ENCODE measurements at places on chromosomes 12 and 14.

- no peak for DNase-seq
- no peak overlapping the region for H3K4me3 ChIP-seq
- no peaks in the 10 kb centered on the region for H3K27me3 ChIP-seq
Measured at GRCh38 chr14:24809135-24809534, 175.1 kb upstream of the GZMB start.

DNA sequence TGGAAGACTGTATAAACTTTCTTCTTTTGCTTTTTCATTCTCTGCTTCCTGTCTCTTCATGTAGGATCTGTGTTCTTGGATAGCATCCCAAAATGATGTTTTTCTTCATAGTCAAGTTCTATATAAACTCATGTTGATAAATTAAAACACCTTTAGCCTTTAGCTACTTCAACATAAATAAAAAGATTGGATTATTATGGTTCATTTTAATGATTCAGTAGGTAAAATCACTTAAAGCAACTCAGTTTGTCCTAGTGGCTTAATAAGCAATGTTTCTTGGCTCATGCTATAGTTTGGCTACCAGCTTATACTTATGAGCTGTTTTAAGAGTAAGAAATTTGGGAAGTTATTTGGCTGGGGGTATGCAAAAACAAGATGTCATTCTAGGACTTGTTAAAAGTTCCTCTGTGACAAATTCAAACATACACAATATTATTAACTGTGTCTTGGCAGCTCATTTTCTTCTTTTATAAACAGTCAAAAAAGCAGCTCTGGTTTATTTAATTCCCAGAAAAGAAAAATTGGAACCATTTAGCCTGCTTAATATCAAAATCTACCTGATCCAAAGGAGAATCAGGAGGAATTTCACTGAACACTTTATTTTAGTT lies 111.4 kb downstream of the TMTC3 start:
- H3K4me3 ChIP-seq = no peak overlapping the region
- H3K27me3 ChIP-seq = no peaks in the 10 kb centered on the region
- H3K4me1 ChIP-seq = peaks cover 16% of the 10 kb centered on the region
- DNase-seq = peak; percentile 94

GRCh38 chr12:5456030-5456429 lies 24.1 kb downstream of the NTF3 start:
- no peak overlapping the region for H3K4me3 ChIP-seq
- no peak overlapping the region for H3K27ac ChIP-seq
- DNase-seq = no peak
- H3K36me3 ChIP-seq = no peaks in the 10 kb centered on the region
- H3K27me3 ChIP-seq = no peaks in the 10 kb centered on the region
- H3K4me1 ChIP-seq = peaks cover 6% of the 10 kb centered on the region

GRCh38 chr12:132610051-132610759 lies at the start of gene LRCOL1:
Gene LRCOL1, minus strand, starts transcription at chr12:132610582. Its CDS starts 4,331 bp downstream, at chr12:132606251.
- H3K27ac ChIP-seq = no peak within 1 kb of the TSS
- peak; percentile 53 for DNase-seq
- H3K27me3 ChIP-seq = no peaks in the 10 kb centered on the region
- H3K4me3 ChIP-seq = no peak within 1 kb of the TSS

DNA sequence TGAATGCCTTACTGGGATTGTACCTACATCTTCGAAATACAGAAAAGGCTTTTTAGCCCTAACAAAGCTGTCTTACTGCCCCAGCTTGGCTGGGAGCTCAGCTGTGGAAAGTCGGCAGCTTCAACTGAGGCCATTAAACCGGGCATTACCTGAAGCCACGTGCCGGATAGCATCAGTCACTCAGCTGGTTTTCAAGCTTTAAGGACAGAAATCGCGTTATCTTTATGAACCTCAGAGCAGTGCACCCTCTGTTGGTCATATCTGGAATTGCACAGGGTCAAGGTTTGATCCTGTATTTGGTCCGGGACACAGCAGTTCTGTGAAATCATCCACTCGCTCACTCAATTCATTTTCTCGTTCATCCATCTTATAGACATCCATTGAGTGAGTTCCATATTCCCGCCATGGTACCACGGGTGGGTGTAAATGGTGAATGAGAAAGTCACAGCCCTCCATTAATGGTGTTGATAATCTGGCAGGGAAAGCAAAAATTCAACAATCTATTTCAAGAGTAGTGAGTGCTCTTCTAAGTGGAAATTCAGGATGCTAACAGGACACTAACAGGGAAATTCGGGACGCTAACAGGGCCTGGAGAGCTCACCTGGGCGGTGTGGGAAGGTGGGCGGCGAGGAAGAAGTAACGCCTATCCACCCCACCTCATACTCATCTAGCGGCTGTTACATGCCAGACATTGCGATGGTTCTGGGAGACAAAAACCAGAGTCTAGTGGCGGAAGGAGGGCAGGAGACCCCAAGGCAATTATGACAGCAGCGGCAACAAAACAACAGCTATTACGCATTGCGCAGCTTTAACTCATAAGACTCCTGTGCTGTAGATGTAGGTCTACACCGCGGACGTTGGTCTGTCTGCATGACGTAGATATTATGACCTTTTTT lies 60.6 kb upstream of the TCL1A start:
- peak; percentile 37 for DNase-seq
- no peaks in the 10 kb centered on the region for H3K4me1 ChIP-seq
- no peak overlapping the region for H3K27ac ChIP-seq
- H3K36me3 ChIP-seq = no peaks in the 10 kb centered on the region

GRCh38 chr14:39988939-39989338 lies 556.7 kb upstream of the FBXO33 start:
- H3K4me3 ChIP-seq = no peak overlapping the region
- H3K4me1 ChIP-seq = no peaks in the 10 kb centered on the region
- no peak overlapping the region for H3K27ac ChIP-seq
- peak; percentile 78 for DNase-seq
- H3K27me3 ChIP-seq = no peaks in the 10 kb centered on the region

DNA sequence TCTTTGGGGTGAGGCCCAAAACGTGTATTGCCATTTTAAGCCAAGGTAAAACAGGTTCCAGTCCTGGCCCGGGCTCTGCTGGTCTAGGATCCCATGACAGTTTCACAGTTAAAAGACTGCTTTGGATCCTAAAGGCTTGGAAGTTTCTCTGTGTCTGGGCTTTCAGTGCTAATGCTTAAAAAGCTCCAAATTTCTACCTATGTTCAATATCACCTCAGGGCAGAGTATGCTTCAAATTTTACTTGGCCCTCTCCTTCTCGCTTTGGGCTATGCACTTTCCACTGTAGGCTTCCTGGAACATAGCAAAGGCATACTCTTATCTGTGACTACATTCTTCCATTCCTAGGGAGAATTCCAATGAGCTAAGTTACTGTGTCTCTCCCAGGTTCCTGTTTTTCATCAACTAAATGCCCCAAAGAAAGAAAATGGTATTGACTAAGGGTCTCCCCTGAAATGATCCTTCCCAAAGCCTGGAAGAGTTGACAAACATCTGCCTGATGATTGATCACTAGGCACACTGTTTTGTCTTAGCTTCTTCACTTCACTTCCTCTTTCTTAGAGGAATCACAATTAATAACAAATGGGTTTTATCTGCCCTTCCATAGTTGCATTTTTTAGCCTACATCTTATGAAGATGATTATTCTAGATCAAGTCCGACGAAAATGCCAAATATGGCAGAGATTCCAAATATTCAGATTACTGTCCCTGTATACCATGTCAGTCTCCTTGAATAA lies 79.4 kb downstream of the TMTC2 start:
- H3K27ac ChIP-seq = no peak overlapping the region
- no peaks in the 10 kb centered on the region for H3K27me3 ChIP-seq
- H3K4me3 ChIP-seq = no peak overlapping the region
- H3K36me3 ChIP-seq = no peaks in the 10 kb centered on the region
- no peaks in the 10 kb centered on the region for H3K4me1 ChIP-seq

GRCh38 chr12:22046090-22046967 lies at the start of gene CMAS:
Gene CMAS, plus strand, starts transcription at chr12:22046218. Its CDS starts 86 bp downstream, at chr12:22046304.
- no peaks in the 10 kb centered on the region for H3K36me3 ChIP-seq
- H3K4me1 ChIP-seq = peaks cover 9% of the 10 kb centered on the region
- peak within 1 kb of the TSS; percentile 96 for H3K27ac ChIP-seq
- DNase-seq = peak; percentile 76
- peak within 1 kb of the TSS; percentile 85 for H3K4me3 ChIP-seq

- DNase-seq = no peak
- no peak overlapping the region for H3K27ac ChIP-seq
Measured at GRCh38 chr12:114226241-114226928, 179.6 kb downstream of the TBX5 start.

- no peaks in the 10 kb centered on the region for H3K27me3 ChIP-seq
- no peak for DNase-seq
- H3K4me1 ChIP-seq = peaks cover 28% of the 10 kb centered on the region
- H3K36me3 ChIP-seq = no peaks in the 10 kb centered on the region
Measured at GRCh38 chr14:93049315-93049714, 66.4 kb downstream of the ITPK1 start.

- H3K27ac ChIP-seq = no peak overlapping the region
- H3K27me3 ChIP-seq = no peaks in the 10 kb centered on the region
- no peak overlapping the region for H3K4me3 ChIP-seq
Measured at GRCh38 chr14:24681056-24681455, 47.1 kb upstream of the GZMB start.

DNA sequence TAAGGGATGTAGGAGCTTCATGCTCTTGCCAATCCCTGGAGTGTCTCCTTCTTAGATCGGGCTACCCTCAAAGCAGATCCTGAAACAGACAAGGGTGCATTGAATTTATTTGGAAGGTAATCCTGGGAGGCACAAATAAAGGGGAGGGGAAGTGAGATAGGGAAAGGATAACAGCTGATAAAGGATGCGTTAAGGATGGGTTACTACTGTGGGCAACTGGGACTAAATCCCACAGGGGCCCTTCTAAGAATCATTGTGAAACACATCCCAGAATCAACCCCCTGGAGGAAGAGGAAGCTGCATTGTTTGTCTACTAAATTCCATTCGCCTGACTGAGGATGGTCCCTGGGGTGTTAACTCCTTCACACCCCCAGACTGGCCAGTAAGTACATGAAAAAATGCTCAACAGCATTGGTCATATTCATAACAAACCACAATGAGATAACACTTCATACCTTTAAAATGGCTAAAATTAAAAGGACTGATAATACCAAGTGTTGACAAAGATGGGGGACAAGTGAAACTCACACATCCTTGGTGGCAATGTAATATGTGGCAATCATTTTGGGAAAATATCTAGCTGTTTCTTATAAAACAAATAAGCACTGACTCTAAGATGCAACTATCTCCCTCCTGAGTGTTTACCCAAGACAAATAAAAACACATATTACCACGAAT lies 37.0 kb upstream of the CMKLR1 start:
- no peaks in the 10 kb centered on the region for H3K27me3 ChIP-seq
- H3K36me3 ChIP-seq = no peaks in the 10 kb centered on the region
- no peak overlapping the region for H3K4me3 ChIP-seq
- DNase-seq = no peak
- no peaks in the 10 kb centered on the region for H3K4me1 ChIP-seq

GRCh38 chr12:116288735-116289134 lies 11.2 kb upstream of the MED13L start:
- H3K4me1 ChIP-seq = no peaks in the 10 kb centered on the region
- no peaks in the 10 kb centered on the region for H3K36me3 ChIP-seq
- no peak overlapping the region for H3K27ac ChIP-seq
- no peaks in the 10 kb centered on the region for H3K27me3 ChIP-seq

- H3K27ac ChIP-seq = no peak overlapping the region
- no peaks in the 10 kb centered on the region for H3K4me1 ChIP-seq
- no peaks in the 10 kb centered on the region for H3K36me3 ChIP-seq
- peaks cover 1% of the 10 kb centered on the region for H3K27me3 ChIP-seq
Measured at GRCh38 chr12:30829876-30830275, 75.1 kb upstream of the CAPRIN2 start.

DNA sequence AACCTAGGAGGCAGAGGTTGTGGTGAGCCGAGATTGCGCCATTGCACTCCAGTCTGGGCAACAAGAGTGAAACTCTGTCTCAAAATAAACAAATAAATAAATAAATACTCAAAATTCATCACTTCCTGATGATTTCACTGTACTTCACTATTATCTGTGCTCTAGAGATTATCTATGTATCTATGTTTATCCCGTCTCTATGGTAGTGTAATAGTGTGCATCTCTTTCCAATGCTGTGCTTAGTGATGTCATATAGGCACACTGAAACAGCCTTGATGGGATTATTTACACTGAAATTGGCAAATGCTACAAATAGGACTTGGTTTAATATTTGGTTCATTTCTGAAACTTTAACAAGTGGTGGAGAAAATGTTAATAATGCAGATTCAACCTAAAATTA lies 6.5 kb downstream of the CAPS2 start:
- H3K4me3 ChIP-seq = no peak overlapping the region
- H3K4me1 ChIP-seq = no peaks in the 10 kb centered on the region
- H3K36me3 ChIP-seq = no peaks in the 10 kb centered on the region
- no peak overlapping the region for H3K27ac ChIP-seq
- DNase-seq = no peak

GRCh38 chr12:111277570-111277969 lies 91.3 kb downstream of the PHETA1 start:
- no peaks in the 10 kb centered on the region for H3K36me3 ChIP-seq
- no peak overlapping the region for H3K4me3 ChIP-seq
- H3K27ac ChIP-seq = no peak overlapping the region

GRCh38 chr14:27739657-27740156 lies 1026.9 kb upstream of the FOXG1 start:
- H3K4me1 ChIP-seq = no peaks in the 10 kb centered on the region
- H3K27me3 ChIP-seq = no peaks in the 10 kb centered on the region
- H3K4me3 ChIP-seq = no peak overlapping the region
- peak; percentile 8 for DNase-seq

GRCh38 chr12:5874514-5874913 lies 70.5 kb downstream of the ANO2 start:
- no peak for DNase-seq
- no peaks in the 10 kb centered on the region for H3K4me1 ChIP-seq
- no peak overlapping the region for H3K4me3 ChIP-seq
- no peak overlapping the region for H3K27ac ChIP-seq
- no peaks in the 10 kb centered on the region for H3K36me3 ChIP-seq

- H3K27me3 ChIP-seq = no peaks in the 10 kb centered on the region
- peaks cover 19% of the 10 kb centered on the region for H3K4me1 ChIP-seq
- DNase-seq = no peak
Measured at GRCh38 chr12:1595690-1596347, 1.4 kb upstream of the FBXL14 start.

DNA sequence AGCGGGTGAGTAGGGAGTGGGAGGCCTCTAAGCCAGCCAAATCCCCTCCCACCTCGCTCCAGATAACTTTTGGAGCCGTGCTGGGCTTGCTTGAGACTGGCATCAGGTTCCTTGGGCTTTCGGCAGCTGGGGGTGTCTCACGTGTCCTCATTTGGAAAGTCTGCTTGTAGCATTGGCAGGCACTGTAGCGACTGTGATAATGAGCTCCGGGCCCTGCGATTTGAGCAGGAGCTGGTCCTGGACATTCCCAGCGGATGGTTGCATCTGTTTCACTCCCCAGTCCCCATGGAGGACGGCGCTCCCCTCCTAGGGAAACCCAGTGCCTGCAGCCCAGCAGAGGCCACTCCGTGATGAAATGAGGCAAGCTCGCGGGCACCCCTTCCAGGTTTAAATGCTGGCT lies 49.4 kb downstream of the DGLUCY start:
- H3K4me1 ChIP-seq = peaks cover 2% of the 10 kb centered on the region
- no peak overlapping the region for H3K4me3 ChIP-seq
- no peaks in the 10 kb centered on the region for H3K27me3 ChIP-seq
- peak; percentile 12 for DNase-seq
- peaks cover 26% of the 10 kb centered on the region for H3K36me3 ChIP-seq

- H3K4me1 ChIP-seq = peaks cover 7% of the 10 kb centered on the region
- H3K27me3 ChIP-seq = no peaks in the 10 kb centered on the region
- no peak overlapping the region for H3K4me3 ChIP-seq
- H3K36me3 ChIP-seq = no peaks in the 10 kb centered on the region
- H3K27ac ChIP-seq = no peak overlapping the region
Measured at GRCh38 chr12:51383269-51383905, 7.8 kb downstream of the GALNT6 start.

Measured in lung (tissue), 17 donors.